ENCODE measurements at places on chromosomes 5 and 9.

DNA sequence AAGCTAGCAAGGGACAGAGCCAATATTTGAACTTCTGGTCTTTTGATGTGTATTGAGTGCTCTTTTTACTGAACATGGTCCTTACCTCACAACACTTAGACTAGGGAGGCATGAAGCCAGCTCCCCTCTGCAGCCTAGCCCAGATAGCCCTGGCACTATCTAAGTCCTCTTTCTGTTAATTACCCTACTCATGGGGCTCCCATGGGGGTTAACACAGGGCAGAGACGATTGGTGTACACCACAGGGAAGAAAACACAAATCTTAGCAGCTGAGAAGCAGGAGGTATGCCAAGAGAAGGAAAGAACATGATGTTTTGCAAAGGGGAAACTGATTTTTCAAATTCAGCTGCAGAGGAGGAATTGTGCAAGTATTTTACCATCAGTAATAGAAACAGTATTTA is 383.8 kb downstream of the TMEM232 start:
- no peak for DNase-seq

DNA sequence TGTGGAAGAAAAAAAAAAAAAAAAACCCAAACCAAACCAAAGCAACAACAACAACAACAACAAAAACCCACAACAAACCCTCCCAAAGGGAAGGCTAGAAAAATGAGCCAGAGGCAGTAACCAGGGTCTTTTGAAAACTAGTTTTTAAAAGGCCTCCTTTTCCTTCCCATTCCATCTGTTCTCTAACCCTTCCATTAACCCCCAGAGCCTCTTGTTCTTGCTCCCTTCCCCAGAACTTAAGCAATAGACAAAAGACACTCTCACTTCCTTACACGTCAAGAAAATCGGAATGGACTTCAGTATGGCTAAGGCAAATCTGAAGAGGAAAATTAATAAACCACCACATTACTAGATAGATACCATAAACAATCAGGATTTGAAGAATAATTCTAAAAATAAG is 292.8 kb downstream of the ARL15 start:
- DNase-seq = no peak

DNA sequence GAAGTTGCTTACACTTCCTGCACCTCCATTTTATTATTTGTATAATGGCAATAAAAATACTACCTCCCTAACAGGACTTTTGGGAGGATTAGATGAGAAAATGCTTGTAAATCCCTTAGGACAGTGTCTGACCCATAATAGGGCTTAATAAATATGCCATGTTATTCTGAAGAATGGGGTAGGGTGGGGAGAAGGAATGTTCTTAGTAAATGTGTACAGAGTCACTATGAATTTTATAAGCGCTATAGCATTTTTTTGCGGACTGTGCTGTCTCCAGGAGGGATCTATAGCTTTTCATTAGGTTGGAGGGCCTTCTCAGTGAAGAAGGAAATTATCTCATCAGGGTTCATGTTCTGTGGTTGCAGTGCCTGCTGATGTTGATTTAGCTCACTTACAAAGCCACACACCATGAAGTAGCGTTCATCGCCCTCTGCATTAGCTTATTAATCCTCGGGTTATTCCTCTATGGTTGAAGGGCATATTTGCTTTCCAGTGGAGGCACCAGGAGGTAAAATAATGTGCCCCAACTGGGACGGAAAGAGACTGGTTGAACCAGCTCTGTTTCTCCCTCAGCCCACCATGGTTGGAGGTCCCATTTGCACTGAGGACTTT is 497.1 kb downstream of the ARHGEF28 start:
- DNase-seq = no peak

DNA sequence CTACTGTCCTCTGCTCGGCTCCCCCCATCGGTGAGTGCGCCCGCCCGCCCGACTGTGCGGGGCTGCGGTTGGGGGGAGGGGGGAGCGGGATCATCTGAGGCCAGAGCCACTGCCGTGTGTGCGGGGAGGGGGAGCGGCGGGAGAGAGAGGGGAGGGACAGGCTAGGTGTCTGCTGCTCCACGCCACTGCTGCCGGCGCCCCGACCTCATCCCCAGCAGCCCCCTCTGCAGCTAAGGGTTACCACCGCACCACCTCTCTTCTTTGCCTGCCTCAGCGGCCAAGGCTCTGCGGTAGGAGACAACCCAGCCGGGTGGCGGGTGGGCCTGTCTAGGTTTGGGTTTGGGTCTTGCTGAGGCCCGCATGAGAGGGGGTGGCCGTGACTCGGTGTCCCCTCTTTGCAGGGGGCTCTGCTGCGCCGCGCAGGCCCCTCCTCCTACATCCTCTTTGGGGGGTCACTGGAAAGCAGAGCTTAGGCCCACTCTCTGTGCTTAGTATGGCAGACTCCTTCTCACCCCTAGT is 670 bp upstream of the PURA start:
- DNase-seq = no peak

- no peak for DNase-seq
Observed at GRCh38 chr5:64680289-64680688, 10.0 kb upstream of the SHISAL2B start.

GRCh38 chr5:135241536-135241935 is 157.5 kb downstream of the MACROH2A1 start:
- DNase-seq = no peak

DNA sequence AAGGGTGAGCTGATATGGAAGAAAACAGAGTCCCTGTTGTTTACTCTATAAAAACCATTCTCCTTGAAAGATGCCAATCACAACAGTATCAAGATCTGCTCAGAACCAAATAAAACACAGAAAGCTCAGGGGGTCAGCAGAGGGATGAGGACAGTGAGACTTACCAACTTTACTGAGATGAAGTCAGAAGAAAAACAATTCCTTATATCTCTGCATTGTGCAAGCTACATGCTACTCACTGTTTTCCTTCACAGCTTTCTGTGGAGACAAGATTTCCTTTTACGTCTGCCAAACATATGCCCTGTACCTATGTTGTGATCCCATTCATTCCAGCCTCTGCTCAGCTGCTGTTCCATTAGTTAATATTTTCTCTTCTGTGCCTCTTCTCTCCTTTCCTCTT is 185.6 kb downstream of the TSSK1B start:
- DNase-seq = no peak

GRCh38 chr9:28134446-28134976 is 561.2 kb upstream of the C9orf72 start:
- no peak for DNase-seq

- no peak for DNase-seq
Observed at GRCh38 chr5:77935506-77936364, 159.6 kb upstream of the TBCA start.

- DNase-seq = no peak
Observed at GRCh38 chr9:83935276-83935935, 14.2 kb upstream of the KIF27 start.

DNA sequence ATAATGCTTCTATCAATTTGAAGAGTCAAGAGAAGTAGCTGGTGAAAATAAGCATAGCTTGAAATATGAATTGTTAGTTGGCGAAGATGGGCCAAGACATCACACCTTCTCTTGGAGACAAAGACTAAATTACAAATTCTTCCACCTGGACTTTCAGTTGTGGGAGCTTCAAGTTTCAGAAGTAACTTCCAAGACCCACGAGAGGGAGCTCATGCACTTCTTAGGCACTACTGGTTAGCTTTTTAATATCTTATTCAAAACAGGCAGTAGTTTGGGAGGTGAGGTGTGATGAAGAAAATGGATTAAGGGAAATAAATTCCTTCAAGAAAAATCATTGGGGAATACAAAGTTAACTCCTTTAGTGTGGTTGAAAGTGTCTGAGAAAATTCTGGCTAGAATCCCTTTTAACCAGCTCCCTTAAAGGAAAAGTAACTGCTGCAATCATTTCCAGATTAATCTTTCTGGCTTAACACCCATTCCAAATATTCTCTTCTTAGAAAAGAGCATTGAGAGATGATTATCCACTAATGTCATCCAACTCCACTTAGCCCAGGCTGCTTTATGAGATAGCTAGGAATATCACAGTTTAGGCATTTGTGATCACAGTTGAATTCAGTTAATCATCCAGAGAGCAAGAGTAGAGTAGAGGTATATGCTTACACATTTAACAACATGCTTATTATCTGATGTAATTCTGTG is 139.5 kb upstream of the DMRTA1 start:
- DNase-seq = no peak

DNA sequence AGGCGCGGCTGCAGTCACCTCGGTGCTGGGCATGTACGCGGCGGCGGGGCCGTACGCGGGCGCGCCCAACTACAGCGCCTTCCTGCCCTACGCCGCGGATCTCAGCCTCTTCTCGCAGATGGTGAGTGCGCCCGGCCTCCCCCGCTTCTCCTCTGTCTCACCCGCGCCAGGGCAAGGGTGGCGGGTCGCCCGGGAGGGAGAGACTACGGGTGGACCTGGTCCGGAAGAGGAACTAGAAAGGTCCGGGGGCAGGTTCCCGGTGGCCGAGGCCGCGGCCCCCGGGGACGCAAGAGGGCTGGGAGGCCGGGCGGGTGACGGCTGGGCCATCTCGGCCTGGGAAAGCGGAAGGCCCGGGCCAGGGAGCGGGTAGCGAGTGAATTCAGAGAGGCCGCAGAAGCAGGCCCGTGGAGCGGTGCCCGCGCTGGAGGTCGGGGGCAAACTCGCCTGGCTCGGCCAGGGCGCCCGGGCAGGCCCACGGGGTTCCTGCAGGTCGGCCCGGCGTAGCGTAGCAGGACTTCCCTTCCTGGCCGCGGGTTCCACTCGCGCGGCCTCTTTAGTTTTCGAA is 711 bp downstream of the IRX1 start:
- no peak for DNase-seq

GRCh38 chr9:110640736-110641135 is 27.9 kb upstream of the MUSK start:
- DNase-seq = no peak

- no peak for DNase-seq
Observed at GRCh38 chr5:1634337-1634661, 110.5 kb upstream of the LPCAT1 start.

DNA sequence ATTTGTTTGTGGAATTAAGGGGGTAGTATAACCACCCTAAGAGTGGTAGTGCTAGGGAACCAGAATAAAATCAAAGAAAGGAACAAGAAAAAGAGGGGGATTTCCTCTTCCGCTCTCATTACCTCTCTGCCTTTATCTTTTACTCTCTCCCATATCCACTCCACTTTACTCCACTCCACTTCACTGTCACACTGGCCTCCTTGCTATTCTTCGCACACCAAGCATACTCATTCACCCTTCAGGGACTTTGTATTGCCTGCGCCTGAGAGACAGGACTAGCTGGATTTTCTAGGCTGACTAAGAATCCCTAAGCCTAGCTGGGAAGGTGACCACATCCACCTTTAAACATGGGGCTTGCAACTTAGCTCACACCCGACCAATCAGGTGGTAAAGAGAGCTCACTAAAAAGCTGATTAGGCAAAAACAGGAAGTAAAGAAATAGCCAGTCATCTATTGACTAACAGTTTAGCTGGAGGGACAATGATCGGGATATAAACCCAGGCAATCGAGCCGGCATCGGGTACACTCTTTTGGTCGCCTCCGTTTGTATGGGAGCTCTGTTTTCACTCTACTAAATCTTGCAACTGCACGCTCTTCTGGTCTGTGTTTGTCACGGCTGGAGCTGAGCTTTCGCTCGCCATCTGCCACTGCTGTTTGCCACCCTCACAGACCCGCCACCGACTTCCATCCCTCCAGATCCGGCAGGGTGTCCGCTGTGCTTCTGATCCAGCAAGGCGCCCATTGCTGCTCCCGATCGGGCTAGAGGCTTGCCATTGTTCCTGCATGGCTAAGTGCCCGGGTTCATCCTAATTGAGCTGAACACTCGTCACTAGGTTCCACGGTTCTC is 121.8 kb downstream of the FAM170A start:
- DNase-seq = no peak

DNA sequence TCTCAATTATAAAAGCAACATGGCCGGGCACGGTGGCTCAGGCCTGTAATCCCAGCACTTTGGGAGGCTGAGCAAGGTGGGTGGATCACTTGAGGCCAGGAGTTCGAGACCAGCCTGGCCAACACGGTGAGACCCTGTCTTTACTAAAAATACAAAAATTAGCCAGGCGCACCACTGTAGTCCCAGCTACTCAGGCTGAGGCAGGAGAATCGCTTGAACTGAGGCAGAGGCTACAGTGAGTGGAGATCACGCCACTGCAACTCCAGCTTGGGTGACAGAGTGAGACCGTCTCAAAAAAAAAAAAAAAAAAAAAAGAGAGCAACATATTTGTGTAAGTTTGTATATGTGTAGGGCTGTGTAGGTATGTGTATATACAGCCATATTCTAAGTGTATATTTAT is 7.5 kb downstream of the RPS6 start:
- DNase-seq = no peak

DNA sequence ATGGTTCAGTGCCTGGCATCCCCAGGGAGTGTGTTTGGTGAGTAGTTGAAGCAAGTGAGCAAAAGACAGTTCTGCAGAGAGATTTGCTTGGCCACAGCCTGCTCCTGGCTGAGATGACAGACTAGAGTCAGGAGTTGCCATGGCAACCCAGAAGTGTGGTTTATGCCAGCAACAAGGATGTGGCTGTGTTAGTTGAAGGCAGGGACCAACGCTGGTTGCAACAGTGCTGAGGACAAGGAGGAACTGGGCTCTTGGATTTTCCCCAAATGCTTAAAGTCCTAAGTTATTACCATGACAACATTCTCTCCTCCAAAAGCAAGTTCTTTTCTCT is 2.7 kb downstream of the NXNL2 start:
- DNase-seq = peak; percentile 23

DNA sequence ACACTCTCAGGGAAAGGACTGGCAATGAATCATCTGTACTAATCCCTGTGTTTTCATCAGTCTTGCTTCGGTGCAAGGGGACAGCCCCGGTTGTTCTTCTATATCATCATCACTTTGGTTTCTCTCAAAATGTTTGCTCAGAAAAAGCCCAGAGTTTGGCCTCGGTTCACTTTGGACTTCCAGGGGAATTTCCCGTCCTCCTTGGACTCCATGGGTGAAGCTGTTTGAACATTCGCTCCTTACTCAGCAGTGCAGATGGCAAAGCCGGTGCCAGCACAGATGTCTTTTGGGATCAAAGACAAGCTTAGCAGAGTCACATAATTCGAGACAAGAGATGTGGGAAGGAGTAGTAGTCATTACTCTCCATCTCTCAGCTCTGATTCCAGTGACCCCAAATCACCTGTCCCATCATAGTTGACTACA is 69.8 kb upstream of the TNFSF8 start:
- DNase-seq = no peak

GRCh38 chr5:72179028-72179815 is 71.9 kb downstream of the MAP1B start:
- DNase-seq = peak; percentile 59

GRCh38 chr5:150576449-150576949 is 64.0 kb upstream of the SYNPO start:
- no peak for DNase-seq
